ENCODE measurements at places on chromosomes 13 and 19.

DNA sequence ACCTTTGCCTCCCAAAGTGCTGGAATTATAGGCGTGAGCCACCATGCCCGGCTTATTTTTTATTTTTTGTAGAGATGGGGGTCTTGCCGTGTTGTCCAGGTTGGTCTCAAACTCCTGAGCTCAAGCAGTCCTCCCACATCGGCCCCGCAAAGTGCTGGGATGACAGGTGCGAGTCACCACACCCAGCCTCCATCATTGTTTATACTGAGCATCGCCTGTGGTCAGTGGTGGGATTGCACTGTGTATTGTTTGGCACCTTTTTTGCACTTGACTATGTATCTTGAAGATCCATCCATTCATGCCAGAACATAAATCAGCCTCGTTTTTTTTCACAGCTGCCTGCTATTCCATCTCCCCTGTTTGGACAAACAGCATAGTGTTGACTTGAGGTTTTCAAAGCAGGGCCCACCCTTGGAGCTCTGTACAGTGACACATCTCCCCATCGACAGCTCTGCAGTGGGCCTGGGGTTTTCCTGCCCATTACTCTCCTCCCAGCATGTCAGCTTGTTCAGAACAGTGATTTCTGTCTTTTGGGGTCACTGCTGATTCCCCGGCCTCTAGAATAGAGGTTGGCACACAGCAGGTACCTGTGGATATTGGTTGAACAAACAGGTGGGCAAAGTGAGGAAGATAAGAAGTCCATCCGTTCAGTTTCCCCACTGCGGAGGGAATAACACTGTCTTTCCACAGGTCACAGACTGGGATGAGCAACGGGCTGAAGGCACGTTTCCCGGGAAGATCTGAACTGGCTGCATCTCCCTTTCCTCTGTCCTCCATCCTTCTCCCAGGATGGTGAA lies 8.2 kb upstream of the UPK1A start:
- no peak for DNase-seq

DNA sequence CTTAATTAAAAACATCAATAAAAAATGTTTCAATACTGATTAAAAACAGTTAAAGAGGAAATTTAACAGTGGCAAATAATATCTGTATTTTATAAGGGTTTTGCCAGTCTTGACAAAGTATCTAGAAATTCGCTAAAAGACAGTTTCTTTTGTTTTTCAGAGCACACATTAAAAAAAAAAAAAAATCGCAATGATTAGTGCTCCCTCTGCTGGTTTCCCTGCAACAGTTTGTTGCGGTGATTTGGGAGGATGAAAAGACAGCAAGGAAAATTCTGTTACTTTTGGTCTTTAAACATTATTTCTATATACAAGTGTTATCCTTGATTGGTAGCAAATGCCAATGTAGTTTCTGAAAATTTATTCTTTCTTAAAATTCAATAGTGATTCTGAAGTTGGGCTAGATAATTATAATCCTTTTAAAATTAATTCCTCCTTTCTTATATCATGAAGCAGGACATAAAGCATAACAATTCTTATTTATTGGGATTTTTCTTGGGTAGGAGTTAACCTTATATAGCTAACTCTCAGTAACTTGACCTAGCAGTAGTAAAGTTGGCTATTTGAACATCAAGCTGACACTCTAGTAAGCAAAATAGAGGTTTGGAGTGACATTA lies 23.1 kb upstream of the SPRY2 start:
- DNase-seq: no peak

GRCh38 chr13:114272977-114273376 lies 8.4 kb upstream of the UPF3A start:
- no peak for DNase-seq

DNA sequence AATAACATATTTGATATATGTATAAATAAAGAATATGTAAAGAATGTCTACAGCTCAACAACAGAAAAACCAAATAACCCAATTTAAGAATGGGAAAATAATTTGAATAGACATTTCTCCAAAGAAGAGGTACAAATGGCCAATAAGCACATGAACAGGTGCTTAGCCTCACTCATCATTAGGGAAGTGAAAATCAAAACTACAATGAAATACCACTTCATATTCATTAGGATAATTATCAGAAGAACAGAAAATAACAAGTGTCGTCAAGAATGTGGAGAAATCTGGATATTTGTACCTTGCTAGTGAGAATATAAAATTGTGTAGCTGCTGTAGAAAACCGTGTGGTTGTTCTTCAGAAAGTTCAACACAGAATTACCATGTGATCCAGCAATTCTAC lies 8.4 kb upstream of the SUPT20H start:
- no peak for DNase-seq

DNA sequence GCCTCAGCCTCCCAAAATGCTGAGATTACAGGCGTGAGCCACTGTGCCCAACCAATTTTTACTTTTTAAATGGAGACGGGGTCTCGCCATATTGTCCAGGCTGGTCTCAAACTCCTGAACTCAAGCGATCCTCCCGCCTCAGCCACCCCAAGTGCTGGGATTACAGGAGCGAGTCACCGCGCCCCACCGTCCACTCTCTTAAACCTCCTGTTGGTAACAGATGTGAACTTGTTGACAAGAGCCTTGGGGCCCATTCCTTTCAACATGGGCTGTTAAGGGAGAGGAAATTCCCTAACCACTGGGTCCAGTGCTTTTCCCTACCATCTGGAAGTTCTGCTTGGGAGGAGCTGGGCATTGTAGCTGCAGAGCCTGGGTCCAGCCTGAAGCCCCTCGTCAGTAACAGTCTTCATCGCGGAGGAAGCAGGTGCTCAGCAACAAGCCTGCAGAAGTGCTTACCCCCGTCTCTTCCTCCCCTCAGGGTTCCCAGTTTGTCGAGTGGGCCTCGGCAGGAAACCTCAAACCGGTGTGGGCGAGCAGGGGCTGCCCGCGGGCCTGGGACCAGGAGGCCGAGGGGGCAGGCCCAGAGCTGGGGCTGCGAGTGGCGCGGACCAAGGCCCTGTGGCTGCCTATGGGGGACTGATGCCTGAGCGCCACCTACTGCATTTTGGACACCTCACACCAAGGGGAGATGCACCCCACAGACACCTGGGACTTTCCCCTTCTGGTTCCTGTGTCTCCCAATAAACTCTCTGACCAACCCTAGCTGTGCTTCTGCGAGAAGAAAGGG lies 4.0 kb upstream of the FLT3LG start:
- no peak for DNase-seq

GRCh38 chr13:95087746-95088305 lies 213.4 kb downstream of the ABCC4 start:
- DNase-seq: no peak

GRCh38 chr19:11387162-11388034 lies 3.3 kb upstream of the EPOR start:
- DNase-seq: no peak

- no peak for DNase-seq
Observed at GRCh38 chr13:75024602-75025001, 457.4 kb downstream of the TBC1D4 start.

DNA sequence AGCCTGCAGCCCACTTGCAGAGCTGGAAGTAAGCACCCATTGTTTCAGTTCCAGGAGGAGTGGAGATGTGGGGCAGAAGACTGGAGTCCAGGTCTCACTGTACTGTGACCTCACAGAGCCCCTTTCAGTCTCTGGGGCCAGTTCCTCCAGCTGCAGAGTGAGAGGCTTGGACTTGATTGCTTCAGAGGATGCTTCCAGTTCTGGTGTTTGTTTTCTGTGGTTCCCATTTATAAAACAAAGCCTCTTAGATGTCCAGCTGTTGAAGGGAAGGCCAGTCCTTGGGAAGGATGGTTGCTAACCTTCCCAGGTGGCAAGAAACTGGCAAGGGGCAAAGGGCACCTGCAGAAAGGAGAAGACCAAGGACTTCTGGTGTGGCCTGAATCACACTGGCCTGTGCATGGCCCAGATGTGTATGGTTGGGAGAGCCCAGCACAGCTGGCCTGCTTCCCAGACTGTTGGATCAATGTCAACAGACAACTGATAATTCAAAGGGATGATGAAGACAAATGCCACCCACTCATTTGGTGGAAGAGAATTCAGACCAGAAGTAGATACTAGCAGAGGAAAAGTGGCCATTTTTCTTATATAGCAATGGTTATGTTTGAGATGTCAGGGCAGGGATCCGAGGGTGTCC lies 218.5 kb downstream of the ZNF536 start:
- no peak for DNase-seq
